ENCODE measurements at places on chromosomes 16 and 17.
A peak's percentile ranks its signal among the peaks of the same experiment; 100 is the strongest.

DNA sequence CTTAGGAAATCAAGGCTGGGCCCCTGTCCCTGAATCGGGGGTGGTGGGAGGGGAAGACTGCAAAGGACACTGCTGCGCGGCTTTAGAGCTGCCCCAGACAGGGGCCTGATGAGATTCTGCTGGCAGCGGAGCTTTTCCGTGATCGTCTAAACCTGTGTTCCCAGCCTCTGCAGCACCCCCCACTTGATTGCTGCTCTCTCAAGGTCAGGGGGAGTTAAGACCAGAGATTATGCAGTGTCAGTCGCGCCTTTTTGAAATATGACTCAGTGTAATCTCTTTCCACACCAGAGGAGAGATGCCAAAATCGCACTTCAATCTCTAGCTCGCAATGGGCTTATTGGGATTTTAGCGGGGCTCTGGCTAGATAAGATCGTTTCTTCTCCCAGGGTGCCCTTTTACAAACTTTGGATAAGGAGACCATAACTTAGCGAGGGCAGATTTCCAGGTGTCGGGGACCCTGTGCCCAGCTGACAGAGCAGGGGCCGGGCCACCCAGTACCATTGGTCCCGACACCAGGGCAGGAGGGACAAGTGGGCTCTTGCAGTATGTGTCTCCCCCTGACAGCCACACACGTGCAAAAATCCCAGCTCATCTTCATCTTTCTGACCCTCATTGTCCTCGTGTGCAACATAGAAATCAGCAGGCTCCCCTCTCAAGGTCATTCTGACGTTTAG lies 87.0 kb downstream of the IRX3 start:
- no peak for DNase-seq

DNA sequence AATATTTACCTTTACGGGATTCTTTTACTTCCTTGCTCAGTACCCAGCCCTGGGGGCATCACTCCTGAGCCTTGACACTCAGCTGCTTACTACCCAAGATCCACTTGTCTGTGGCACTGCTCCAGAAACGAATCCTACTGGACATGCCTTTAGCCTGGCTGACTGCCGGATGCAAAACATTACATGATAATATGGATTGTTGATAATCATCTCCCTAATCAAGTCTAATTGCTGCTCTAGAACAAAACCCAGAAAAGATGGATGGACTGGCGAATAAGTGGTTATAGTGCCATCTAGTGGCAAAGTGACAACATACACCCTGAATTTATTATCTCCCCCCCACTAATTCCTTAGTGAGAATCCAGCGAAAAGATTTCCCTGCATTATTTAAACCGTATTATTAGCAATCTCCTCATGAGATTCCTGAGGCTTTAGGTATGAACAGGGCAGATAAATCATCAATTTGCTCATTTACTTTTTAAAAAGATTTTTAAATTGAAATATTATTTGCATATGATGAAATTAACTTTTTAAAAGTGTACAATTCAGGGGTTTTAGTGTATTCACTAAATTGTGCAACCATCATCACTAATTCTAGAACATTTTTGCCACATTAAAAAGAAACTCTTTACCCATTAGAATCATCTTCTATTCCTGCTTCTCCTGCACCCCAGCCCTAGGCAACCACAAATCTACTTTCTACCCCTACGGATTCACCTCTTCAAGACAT lies 61.6 kb downstream of the RGS9 start:
- no peak for DNase-seq

GRCh38 chr17:80453126-80453997 lies 23.0 kb downstream of the NPTX1 start:
- no peak for DNase-seq

- DNase-seq, result peak; percentile 68
Measured at GRCh38 chr16:68079626-68080344, 5.4 kb upstream of the NFATC3 start.

DNA sequence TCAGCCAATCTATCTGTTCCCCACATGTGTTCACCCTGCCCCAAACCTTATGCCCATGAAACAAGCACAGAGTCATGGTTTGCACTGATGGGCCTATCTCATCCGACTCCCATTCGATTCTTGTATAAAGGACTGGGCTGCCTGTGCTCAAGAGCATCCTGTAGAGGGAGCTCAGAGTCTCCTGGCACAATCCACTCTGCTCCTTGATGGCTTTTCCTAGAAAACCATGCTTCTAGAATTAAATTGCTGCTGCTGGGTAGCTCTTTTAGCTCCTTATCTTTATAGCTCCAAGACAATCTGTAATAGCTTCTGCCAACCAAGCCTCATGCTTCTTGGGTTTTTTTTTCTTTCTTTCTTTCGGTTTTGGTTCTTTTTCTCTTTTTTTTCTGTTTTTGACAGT lies 9.7 kb downstream of the ZNF19 start:
- no peak for DNase-seq

GRCh38 chr17:54891176-54891821 lies 9.4 kb upstream of the TOM1L1 start:
- DNase-seq, result no peak

DNA sequence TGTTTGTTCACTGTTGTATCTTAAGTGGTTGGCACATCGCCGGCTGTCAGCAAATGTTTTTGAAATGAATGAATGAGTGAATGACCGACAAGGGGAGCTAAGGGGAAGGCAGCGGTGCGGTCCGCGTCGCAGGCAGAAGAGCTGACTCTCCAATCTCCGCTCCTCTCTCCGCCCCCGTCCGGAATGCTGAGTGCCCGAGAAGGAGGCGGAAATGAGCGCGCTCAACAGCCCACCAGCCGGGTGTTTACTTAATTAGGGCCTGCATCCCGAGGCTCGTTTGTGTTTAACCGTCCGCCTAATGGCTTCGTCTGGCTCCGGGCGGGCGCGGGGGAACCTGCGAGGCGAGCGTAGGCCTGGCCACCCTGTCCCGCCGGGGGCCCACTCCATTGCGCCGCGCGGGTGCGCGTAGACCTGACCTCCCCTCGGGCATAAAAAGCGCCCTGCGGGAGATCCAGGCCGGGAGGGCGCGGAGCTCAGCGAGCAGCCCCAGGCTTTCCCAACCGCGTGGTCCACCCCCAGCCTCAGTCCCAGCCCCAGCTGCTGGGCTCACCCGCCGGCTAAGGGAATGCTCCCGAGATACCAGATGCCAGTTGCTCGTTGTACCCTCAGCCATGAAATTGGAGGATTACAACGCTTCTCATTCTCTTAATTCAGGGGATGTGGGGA lies 2.5 kb upstream of the CDH3 start:
- no peak for DNase-seq

DNA sequence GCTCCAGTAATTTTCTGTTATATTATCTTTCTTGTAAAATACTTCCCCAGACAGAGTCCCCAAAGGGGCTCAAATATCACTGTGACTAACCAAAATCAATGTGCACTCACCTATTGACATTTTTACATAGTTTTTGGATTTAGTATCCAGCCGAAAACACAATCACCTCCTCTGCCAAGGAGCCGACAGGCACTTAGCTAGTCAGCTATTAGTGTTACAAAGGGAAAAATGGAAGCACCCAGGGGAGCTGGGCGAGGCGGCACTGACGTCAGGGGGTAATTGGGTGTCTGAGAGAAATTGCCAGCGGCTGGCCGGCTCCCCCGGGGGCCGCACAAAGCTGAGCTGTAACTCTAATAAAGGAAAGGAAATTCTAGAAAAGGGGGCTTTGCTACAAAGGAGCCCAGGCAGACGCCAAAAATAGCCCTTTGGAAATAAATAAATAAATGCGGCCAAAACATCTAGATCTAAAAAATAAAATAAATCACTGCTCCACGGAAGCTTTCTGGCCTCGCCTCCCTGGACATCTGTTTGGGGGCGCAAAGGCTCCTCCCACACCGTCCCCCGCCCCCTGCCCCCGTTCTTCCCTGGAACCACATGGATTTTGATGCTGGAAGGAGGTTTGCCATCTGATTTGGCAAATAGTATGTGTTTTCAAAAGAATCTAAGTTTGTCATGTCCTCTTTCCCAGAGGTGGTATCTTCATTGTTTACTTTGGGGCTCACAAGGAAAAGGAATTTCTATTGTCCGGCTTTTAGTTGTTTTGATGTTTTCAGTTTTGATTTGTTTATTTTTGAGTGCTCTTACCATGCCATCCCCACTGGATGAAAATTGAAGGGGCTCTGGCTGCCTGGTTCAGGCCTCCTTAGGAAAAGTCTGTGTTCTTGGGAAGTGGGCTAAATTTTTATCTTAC lies 156.7 kb downstream of the ZNF423 start:
- DNase-seq, result no peak

- no peak for DNase-seq
Measured at GRCh38 chr16:85225257-85225656, 113.0 kb upstream of the CIBAR2 start.

DNA sequence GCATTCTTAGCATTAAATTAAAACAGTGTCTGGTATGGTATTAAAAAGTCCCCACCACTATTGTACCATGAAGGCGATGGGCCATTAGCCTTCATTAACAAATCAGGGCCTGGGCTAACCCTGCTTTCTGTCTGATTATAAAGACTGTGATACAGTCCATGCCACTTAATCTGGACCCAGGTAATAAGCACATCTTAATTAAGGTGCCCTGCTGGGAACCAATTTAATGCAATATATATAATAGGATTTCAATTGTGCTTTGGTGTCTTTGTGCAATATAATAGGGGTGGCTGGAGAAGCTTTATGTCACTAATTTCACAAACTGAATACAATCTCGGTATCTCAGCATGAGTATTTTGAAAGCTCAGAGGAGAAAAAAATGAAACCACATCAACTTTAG lies 64.4 kb upstream of the CDH8 start:
- no peak for DNase-seq

DNA sequence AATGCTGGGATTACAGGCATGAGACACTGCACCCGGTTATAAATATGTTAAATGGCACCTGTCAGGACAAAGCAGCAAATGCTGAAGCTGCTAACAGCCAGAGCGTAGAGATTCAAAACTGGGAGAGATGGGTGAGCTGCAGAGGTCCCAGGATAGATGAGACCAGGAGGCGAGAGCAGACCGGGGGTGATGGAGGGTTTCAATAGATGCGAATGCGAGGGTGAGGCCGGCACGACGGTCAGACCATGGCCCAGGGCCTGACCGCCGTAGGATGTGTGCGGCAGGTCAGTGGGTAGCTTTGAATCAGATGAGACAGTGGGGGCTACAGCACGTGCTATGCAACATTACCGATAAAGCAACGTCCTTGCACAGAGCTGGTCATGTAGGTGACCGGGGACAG lies 14.3 kb downstream of the CCDC40 start:
- no peak for DNase-seq

GRCh38 chr17:57735707-57736106 lies 9.4 kb downstream of the CCDC182 start:
- no peak for DNase-seq

- no peak for DNase-seq
Measured at GRCh38 chr17:79927136-79927661, 88.0 kb upstream of the CBX4 start.

- DNase-seq, result no peak
Measured at GRCh38 chr16:88526008-88526905, 43.9 kb upstream of the ZC3H18 start.

DNA sequence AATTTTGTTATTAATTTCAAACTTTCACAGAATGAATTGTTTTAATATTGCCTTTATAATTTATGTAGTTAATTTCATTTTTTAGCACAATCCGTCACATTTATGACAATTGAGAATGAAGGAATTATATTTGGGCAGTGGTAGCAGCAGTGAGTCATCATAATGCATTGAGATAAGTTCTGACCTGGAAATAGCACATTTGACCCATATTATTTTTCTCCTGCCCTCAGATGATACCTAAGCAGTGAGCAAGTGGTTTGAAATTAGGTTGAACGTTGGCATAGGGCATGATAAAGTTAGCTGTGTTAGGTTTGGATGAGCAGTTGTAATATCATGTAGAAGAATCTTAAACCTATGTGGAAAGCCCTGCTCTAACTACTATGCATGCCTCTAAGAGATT lies 1431.3 kb upstream of the CDH8 start:
- DNase-seq, result no peak

- DNase-seq, result no peak
Measured at GRCh38 chr17:38417210-38417951, 10.9 kb upstream of the ARHGAP23 start.

DNA sequence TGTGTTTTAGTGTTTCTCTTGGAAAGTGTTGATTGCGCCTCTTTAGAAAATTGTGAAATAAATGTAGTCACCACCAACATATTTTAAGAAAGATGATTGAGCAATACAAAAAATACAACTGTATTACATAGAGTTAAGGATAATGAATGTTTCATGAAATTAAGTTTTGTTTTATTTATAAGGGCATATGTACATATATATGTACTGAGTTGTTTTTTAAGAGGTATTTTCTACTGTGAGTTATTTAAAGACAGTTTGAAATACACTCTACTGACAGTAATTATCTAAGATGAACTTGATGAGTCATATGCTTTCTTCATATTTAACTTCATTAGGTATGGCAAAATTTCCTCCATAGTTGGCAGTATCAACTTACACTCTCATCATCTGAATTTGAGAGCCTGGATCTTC lies 411.7 kb downstream of the HS3ST3B1 start:
- no peak for DNase-seq

GRCh38 chr17:44112284-44113280 lies 10.9 kb downstream of the HDAC5 start:
- no peak for DNase-seq

DNA sequence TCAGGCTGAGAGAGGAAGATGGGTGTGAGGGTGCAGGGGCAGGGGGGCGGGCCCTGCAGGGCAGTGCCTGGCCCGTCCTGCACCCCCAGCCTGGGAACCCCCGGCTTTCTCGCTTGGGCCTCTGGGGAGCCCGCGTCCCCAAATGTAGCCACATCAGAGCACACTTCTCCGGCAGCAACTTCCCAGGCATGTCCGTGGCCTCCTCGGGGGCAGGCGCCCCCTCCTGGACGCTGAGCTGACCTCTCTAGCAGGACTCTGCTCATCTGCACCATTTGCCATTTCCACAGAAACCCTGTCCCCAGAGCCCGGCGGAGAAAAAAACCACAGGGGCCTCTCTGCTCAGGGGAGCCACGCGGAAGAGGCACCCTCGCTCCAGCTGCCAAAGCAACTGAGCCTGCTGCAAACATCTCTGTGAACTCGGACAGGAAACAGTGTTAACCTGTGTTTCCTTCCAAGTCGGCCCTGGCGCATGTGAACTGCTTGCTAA lies 63.4 kb downstream of the KLHDC4 start:
- DNase-seq, result peak; percentile 36

DNA sequence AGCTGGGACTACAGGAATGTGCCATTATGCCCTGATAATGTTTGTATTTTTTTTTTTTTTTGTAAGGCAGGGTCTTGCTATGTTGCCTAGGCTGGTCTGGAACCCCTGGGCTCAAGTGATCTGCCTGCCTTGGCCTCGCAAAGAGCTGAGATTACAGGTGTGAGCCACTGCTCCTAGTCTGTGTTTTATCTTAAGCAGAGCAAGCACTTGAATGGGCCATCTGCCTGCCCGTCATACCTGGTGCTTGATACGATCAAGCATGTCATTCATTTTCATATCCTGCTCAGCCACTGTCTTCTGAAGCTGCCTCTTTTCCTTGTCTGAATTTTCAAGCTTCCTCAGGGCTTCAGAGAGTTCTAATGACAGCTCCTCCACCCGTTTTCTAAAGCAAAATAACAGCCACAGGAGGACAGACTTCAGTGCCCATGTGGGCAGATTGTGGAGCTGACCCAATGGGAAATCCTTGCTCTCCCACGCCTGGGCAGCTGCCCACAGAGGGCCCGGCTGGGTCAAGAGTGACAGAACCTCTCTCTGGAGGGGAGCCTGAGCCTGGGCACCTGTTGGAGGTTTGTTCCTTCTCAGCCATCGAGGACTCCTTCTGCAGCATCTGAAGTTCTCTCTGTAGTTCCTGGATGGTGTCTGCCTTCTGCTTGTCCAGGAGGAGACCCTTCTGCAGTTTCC lies 36.5 kb downstream of the DHX38 start:
- no peak for DNase-seq

GRCh38 chr17:59451706-59452105 lies 113.7 kb upstream of the DHX40 start:
- no peak for DNase-seq
